Stimulated activated CD8-positive, alpha-beta memory T cell treated with anti-CD3 and anti-CD28 coated beads, Interleukin-2, amount 100 ng/mL, for 48 hours (primary cell): ENCODE measurements at places on chromosomes 12 and 14.

GRCh38 chr12:56878010-56878339 is 56.2 kb downstream of the SDR9C7 start:
- no peak for DNase-seq

- DNase-seq: no peak
Observed at GRCh38 chr12:46609273-46609623, 216.5 kb downstream of the SLC38A4 start.

DNA sequence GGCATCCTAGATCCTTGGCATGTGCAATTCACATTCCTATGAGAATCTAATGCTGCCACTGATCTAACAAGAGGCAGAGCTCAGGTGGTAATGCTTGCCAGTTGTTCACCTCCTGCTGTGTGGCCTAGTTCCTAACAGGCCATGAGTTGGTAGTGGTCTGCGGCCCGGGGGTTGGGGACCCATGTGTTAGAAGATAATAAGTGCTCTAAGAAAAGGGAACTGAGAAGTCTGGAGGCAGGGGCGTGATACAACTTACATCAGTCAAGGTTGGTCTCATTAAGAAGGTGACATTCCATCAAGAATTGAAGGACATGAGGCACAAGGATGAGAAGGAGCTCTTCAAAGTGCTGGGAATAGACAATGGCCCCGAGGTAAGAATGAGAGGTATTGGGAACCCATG is 49.3 kb downstream of the OVCH1 start:
- no peak for DNase-seq

GRCh38 chr12:56833780-56834179 is 70.7 kb downstream of the HSD17B6 start:
- no peak for DNase-seq

DNA sequence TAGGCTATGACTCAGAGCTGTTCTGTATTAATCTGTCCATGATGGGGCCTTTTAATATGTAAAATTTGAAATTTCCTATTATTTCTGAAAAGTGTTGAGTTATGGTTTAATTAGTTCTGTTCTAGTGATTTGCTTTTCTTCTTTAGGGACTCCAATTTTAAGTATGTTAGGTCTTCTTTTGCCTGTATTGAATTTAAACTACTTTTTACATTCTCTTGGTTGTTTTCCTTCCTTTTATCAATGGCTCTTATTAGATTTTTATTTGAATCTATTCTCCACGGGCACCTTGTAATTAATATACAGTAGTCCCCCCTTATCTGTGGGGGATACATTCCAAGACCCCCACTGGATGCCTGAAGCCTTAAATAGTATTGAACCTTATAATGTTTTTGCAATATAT is 46.4 kb downstream of the DDHD1 start:
- no peak for DNase-seq

DNA sequence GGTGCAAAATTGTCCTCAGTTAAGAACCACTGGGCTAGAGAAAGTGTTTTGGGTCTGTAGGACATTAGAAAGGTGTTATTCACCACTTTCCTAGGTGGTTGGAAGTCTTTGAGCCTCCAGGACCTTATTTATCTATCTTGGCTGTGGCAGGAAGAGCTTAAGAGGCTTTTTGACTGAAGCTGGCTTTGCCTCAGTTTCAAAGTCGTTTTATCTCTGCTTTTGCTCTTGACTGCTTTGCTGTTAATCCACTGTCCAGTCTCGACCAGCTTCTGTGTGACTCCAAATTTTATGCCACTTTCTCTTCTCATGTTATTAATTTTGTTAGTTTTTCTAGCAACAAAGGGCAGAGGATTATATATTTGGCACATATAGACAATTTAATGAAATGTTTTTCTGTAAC is 60.3 kb downstream of the PPHLN1 start:
- DNase-seq: no peak

- no peak for DNase-seq
Observed at GRCh38 chr14:101929946-101930345, 34.4 kb upstream of the DYNC1H1 start.

GRCh38 chr12:12356467-12356895 is 397 bp upstream of the BORCS5 start:
- no peak for DNase-seq

DNA sequence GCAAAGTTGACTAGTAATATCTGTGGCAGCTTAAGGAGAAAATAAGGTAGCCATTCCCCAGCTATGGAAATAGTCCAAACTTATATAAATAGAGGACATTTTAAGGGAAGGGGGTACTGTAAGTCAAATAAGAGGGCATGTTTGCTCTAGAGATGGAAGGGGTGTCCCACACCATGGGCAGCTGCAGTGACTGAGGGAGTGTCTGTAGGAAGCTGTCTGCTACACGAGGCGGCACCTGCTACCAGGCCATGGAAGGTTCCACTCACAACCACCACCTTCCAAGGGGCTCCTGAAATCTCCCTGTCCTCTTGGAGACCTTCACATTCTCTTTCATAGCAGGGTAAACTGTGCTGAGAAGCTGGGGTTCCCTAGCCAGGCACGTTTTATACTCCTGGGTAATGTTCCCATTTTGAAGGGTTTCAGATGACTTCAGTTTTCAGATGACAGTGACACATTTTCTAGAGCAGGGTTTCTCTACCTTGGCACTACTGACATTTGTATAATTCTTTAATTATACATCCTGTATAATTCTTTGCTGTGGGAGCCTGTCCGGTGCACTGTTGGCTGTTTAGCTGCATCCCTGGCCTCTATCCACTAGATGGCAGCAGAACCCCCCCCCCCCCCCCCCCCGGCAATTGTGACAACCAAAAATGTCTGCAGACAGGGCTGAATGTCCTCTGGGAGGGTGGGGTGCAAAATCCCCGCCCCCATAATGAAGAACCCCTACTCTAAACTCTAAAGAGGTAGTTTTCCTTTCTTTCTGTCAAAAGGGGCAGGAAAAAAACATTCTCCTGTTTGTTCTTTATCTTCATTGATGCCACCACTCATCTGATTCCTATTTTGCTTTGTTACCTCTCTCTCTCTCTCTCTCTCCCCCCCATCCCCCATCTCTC is 11.6 kb upstream of the SMCO2 start:
- DNase-seq: peak; percentile 2

GRCh38 chr14:52268279-52269061 is 972 bp downstream of the PTGDR start:
- no peak for DNase-seq

- DNase-seq: no peak
Observed at GRCh38 chr12:12628013-12628412, 16.3 kb downstream of the CREBL2 start.

DNA sequence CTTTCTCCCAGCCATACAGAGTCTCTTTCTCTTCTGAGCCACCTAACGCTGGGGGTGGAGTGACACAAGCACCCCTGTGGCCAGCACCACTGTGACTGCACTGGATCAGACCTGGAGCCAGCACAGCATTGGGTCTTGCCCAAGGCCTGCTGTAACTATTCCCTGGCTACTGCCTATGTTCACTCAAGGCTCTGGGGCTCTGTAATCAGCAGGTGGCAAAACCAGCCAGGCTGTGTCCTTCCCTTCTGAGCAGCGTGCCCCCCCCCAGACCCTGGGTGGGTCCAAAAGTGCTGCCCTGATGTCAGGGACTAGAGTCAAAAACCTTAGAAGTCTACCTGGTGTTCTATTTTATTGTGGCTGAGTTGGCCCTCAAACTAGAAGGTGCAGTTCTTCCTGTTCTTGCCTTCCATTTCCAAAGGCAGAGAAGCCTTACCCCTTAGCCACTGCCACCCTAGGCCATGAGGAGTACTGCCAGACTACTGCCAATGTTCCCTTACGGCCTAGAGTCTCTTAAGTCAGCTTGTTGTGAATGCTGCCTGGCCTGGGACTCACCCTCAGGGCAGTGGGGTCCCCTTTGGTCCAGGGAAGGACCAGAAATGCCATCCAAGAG is 49.9 kb downstream of the PELI2 start:
- DNase-seq: no peak

GRCh38 chr12:40054555-40055227 is 51.2 kb downstream of the SLC2A13 start:
- no peak for DNase-seq

- DNase-seq: no peak
Observed at GRCh38 chr12:90741611-90742010, 213.4 kb downstream of the CCER1 start.

DNA sequence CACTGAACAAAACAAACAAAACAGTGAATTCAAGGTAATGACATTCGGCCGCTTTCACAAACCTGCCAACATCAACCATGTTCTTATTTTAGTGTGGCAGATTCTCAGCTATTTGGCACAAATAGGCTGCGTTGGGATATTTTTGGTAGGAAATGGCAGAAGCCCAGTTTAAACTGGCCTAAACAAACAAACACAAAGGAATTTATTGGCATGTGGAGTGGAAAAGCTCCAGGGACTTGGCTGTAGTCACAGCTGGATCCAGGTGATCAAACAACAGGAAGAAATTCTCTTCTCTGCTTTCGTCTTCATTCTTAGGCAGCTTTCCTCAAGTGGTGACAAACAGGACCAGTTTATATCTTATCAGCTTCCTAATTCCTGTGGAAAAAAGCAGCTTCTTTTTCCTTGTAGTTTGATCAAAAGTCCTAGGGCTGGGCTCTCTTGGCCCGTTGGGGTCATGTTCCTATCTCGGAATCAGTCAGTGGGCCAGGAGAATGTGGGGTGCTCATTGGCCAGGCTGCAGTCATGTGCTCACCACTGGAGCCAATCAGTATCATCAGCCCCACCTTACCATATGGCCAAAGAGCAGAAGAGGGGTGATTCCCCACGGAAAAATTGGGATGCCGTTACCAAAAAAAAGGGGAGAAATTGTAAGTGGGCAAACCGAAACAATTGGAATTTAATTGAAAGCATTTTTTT is 22.6 kb downstream of the C12orf75 start:
- no peak for DNase-seq
